Progenitor cell of endocrine pancreas (in vitro differentiated cells): ENCODE measurements at places on chromosomes 4 and X. TPM values are rescaled to one million over a fixed set of nuclear protein-coding genes. Genes with fewer than 3 reads are reported as not detected.

- no peak for DNase-seq
Observed at GRCh38 chr4:119638359-119638758, 9.8 kb upstream of the PDE5A start.

GRCh38 chrX:39267176-39267575 is 465.9 kb downstream of the MID1IP1 start:
- DNase-seq: no peak

- no peak for DNase-seq
Observed at GRCh38 chrX:10798041-10798440, 177.7 kb upstream of the MID1 start.

DNA sequence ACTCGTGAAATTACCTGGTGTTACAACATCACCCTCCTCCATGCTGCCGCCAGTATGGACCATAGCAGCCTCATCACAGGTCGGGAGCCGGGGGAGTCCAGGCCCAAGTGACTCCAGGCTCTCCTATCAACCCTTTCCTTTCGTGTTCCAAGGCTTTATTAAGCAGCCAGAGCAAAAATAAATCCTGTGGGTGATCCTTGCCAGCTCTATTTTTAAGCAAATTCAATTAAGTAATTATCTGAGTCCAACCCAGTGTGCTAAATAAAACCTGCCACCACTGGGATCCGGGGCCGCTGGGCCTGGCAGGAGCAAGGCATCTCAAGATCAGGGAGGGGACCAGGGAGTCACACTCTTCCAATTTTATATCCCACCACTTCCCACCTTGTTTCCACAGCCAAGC is 80.7 kb upstream of the PRPS1 start:
- no peak for DNase-seq

DNA sequence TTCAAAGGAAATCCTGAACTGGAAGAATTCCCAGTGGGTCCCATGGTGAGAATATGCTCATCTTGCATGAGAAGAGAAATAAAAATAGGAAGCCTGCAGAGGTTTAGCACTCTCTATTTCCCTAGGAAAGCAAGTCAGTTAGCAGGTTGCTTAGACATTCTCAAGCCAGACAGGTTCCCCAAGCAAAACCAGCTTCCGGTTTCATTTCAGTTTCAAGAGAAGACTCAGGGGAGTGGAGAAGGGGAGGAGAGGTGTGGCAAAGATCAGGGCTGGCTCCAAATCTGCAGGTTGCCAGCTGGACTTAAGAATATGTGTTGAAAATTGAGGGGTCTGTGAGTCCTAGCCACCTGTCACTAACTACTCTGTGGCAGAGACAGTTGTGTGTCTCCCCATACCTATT is 107.5 kb downstream of the CLNK start:
- DNase-seq: no peak

TMEM164 gene
- 100 and 109 TPM in 2 replicates for total RNA-seq

RNF175 gene
- total RNA-seq: 1.7 and 1.9 TPM in 2 replicates

DNA sequence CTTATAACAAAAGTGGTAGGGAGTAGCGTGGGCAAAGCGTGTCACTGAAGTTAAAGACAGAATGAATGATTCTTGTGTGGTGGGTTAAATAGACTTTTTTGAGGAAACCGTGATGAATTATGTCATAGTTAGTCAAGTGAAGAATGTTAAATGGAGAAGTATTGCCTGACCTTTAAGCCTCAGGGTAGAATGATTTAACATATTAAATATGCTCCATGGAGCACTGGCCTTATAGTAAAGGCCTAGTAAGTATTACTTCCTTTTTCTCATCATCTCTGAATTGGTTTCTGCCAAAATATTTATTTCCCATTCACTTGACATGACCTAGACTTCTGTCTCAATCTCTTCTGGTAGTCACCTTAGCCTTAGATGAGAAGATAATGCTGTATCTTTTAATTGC is 23.7 kb downstream of the MAGEB1 start:
- DNase-seq: no peak

DNA sequence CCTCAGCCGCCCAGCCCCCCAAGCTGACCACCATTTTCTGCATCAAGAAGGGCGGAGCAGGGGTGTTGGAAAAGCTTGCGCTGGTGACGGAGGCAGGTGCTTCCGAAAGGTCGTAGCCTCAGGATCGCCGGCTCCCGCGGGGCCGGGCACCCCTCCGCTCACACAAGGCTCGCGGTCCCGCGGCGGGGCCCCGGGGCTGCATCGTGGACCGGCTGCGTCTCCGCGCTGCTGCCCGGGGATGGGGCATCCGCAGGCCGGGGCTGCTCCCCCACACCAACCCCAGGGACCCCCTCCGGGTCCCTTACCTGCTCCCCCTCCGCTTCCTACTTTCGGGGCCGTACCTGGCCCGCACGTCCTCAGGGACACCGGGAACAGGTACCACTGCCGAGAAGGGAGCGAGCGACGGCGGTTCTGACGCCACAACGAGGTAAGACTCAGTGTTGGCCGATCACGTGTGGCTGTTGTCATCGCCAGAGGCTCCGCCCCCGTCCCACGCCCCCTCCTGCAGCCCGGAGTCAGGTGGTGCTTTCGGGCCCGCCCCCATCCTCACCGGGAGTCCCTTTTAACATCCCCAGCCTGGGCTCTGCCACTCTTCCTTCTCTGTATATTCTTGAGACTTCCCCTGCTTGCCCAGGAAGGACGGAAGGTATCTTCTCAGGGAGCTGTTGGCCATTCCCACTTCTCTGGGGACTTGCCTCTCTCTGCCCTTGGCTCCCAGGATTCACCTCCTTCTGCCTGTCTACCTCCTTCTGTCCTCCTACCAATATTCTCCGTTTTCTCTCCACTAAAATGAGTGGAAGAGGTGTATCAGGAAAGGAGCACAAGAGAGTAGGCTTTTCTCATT is at the start of gene BEX2:
Gene BEX2 (minus strand): TSS at position 436 of the 844 bp plus-strand sequence. CDS start 1,014 bp downstream, outside the sequence.
- peak; percentile 65 for DNase-seq
